Type B pancreatic cell (in vitro differentiated cells): ENCODE measurements at places on chromosomes 5 and 9. TPM values are rescaled to one million over a fixed set of nuclear protein-coding genes. Genes with fewer than 3 reads are reported as not detected.

DNA sequence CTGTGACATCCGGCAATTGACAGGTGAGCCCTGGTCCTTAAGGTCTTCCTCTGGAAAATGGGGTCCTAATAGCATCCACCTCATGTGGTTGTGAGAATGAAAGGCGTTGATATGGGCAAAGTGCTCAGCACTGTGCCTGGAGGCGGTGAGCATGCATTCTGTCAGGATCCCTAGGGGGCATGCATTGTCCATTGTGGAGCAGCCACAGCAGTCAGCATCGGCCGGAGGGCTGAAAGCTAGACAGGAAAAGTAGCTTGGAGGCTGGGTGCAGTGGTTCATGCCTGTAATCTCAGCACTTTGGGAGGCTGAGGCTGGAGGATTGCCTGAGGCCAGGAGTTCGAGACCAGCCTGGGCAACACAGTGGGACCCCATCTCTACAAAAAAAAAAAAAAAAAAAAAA, 122.2 kb downstream of the LHX2 start:
- no peaks in the 10 kb centered on the region for H3K4me1 ChIP-seq
- H3K27ac ChIP-seq: no peak overlapping the region

GRCh38 chr5:149002053-149002452, 60.8 kb downstream of the SH3TC2 start:
- no peak for DNase-seq
- peak overlapping the region; percentile 17 for H3K27ac ChIP-seq
- peaks cover 23% of the 10 kb centered on the region for H3K4me1 ChIP-seq
- H3K27me3 ChIP-seq: peaks cover 7% of the 10 kb centered on the region
- H3K4me3 ChIP-seq: peak overlapping the region; percentile 11

DNA sequence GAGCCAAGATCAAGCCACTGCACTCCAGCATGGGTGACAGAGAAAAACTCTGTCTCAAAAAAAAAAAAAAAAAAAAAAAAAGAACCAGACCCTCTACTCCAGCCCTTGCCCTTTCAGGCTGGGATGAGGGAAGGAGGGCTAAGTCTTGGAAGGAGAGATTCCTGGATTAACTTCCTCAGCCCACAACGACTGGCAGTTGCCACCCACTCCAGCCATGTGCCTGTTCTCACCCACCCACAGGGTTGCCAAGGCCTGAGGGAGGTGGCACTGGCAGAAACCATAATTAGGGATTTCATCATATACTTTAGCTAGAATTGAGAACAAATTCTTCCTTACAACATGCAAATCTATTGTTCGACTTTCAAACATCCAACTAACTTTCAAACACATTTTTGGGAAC, 87.8 kb upstream of the SLC30A5 start:
- H3K27me3 ChIP-seq: peaks cover 18% of the 10 kb centered on the region
- H3K27ac ChIP-seq: no peak overlapping the region
- no peak overlapping the region for H3K4me3 ChIP-seq
- H3K4me1 ChIP-seq: peaks cover 20% of the 10 kb centered on the region
- DNase-seq: no peak
- H3K36me3 ChIP-seq: no peaks in the 10 kb centered on the region

GRCh38 chr5:81420039-81420667, 26.2 kb upstream of the ACOT12 start:
- H3K4me1 ChIP-seq: peaks cover 14% of the 10 kb centered on the region
- no peak overlapping the region for H3K4me3 ChIP-seq
- no peaks in the 10 kb centered on the region for H3K27me3 ChIP-seq
- H3K27ac ChIP-seq: no peak overlapping the region
- peaks cover 26% of the 10 kb centered on the region for H3K36me3 ChIP-seq

DNA sequence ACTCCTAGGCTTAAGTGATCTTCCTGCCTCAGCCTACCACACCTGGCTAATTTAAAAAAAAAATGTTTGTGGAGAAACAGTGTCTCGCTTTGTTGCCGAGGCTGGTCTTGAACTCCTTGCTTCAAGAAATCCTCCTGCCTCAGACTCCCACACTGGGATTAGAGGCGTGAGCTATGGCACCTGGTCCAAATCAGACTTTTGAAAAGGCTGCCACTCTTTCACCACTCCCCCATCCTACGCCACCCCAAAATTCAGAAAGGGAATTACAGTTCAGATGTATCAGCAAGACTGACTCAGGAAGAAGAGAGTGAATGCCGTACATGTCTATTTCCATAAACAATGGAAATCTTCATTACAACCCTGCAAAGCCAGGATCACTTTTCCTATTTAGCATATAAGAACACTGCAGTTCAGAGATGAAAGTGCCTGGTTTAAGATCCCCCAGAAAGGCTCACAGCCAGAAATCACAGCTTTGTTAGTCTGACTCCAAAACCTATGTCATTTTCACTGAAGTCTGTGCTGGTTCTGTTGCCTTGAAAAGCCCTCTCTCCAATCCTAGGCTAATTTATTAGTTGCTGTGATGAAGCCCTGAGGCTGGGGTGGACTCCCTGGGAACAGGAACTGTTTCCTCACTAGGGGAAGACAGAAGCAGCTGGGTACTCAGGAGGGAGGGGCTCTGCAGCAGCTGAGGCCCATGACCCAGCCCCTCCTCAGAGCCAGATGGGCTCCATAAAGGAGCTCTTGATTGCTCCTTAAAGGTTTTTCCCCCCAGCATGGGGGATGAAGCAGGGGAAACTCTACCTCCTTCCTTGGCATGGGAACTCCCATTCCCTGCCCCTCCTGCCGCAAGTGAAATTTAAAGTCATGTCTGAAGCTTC, 3.1 kb downstream of the FBLL1 start:
- no peak overlapping the region for H3K4me3 ChIP-seq
- DNase-seq: no peak
- H3K27me3 ChIP-seq: peaks cover 40% of the 10 kb centered on the region
- peaks cover 10% of the 10 kb centered on the region for H3K4me1 ChIP-seq
- H3K36me3 ChIP-seq: no peaks in the 10 kb centered on the region
- H3K27ac ChIP-seq: no peak overlapping the region

PLCXD3 gene
- total RNA-seq: 5.6 and 7.4 TPM in 2 replicates
